ENCODE measurements at places on chromosomes 12 and 14. TPM values are rescaled to one million over a fixed set of nuclear protein-coding genes. Genes with fewer than 3 reads are reported as not detected.

DNA sequence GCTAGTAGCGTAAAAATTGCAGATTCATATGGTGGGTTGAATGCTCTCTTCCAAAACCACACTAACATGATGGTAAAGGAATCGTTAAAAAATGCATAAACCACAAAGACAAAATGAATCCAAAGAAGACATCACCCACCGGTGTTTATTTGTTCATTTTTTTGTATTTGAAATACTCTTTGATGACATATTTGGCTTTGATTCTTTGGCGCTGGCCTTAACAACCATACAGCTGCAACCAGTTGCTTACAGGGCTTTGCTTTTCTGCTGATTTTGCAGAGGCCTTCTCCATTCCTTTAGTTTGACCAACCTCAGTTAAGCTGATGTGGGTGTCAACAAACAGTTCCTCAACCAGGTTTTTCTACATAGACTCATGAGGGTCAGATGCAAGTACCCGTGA, 103.5 kb downstream of the CACNA1C start:
- DNase-seq, result no peak

DNA sequence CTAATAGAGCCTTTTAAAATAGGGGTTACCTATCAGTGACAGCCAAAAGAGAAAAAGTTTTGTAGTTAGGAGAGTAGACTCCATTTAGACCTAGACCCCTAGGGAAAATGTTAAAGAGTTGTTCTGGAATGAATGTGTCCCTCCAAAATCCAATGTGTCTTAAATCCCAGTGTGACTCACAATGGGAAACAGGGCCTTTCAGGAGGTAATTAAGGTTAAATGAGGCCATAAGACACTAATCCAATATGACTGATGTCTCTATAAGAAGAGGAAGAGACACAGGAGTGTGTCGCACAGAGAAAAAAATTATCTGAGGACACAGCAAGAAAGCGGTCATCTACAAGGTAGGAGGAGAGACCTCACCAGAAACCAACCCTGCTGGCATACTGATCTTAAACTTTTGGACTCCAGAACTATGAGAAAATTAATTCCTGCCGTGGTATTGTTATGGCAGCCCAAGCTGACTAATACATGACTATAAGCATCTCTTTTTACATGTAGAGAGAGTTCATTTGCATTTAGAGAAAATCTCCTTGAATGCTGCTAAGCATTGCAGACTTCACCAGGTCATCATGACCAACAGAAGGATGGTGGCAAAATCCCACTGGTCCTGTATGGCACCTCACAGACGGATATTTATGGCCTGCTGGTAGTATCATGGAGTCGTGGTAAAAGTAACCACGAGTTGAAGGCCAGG, 259.6 kb upstream of the TMTC1 start:
- no peak for DNase-seq

- no peak for DNase-seq
Observed at GRCh38 chr14:71780075-71780474, 152.2 kb upstream of the RGS6 start.

- no peak for DNase-seq
Observed at GRCh38 chr14:72169521-72169920, 237.3 kb downstream of the RGS6 start.

GRCh38 chr12:115979351-115979750, 298.1 kb downstream of the MED13L start:
- no peak for DNase-seq

DNA sequence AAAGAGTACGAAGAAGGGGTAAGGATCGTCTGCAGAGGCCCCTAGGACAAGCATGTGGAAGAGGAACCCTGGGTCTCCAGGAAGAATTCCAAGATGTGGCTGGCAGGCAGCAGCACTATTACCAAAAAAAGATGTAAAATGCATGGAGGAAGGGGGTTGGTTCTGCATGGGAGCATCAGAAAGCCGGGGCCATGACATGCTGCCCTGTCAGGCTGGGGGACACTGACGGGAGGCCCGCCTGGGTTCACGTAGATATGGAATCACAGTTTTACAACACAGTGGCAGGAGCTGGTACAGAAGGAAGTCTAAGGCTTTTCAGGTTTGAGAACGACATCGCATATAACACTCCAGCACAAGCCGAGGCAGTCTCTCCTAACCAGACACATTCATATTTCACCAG, 150.0 kb upstream of the GSC start:
- no peak for DNase-seq

DNA sequence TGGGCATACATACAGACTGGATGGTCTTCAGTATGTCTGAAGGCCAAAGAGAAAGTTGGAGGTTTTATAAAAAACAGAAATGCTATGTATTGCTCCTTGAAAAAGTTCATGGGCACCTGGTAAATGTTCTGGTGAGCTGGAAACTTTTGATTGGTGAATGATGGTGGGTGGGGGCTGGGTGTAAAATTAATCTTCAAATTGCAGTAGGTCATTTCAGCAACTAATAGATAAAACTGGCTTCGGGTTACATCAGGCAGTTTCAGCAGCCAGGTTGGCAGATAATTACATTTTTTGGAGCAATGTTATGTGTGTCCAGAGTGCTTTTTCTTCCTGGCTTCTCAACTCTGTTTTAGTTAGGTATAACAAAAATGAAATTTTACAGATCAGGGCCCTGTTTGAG, 35.3 kb downstream of the SDR9C7 start:
- DNase-seq, result no peak

Gene AMHR2
- not detected for polyA plus RNA-seq

Gene TBC1D30
- 0.06 TPM for polyA plus RNA-seq

Gene GALNT16
- 0.09 TPM for polyA plus RNA-seq
